ENCODE measurements at places on chromosomes 3 and 15.

DNA sequence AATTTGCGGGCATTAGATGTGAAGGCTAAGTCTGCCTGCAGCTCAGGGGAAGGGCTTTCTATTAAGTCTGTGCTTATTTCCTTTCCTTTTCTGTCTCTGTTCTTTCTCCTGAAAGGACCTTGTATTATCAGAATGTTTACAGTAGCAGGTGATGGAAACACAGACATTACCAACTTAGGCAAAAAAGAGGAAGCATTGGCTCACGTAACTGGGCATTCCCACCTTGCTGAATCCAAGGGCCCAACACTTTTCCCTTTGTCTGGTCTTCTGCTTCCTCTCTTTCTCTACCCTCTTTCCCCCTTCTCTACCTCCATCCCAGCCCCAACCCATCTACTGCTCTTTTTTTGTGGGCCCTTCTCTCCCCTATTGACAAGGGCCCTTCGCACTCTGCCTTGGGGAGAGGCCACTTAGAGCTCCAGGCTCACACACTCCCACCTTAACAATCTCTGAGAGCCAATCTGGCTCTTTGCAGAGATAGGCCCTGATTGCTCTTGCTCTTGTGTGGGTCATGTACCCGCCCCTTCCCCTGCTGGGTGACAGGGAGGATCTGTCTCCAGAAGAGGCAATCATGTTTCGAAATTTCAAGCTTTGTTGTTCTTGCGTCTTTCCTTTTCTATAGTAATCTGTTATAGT is 35.0 kb downstream of the ACAA1 start:
- no peak for DNase-seq

DNA sequence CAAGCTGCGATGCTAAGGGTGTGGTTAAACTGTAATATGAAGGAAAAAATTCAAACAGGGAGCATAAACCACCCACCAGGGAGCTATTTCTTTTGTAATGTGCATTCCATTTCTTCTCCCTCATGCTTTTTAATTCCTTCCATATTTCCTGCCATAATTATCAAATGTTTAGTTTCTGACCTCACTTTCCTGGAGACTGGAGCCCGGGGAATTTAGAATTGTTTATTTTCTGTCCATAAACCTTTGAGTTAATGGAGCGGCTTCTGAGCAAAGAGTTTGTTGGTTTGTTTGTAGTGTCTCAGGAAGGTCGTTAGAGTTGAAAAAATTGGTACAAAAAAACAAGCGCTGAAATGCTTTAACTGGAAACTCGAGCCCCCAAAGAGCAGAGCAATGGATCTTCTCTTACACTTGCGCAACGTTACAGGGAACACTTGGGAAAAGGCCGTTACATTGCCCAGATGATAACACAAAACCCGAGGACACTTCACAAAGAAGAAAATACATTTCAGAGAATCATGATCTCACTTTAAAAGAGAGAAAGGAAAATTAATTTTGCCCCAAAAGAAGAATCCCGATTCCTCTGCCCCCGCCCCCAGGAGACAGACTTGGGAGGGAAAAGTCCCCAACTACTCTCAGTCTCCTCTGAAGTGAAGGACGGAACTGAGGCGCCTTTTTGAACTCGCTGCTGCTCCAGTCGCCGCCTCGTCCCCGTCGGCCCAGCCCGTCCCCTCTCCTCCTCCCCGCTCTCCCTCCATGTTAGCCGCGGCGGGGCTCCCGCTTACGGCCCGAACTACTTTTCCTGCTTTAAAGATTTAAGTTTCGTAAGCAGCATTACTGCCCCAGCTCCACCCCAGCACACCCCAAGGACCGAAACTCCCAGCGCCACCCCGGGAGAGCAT is 842 bp downstream of the FSTL1 start:
- DNase-seq, result peak; percentile 67

GRCh38 chr3:154244644-154245043 is 79.6 kb downstream of the DHX36 start:
- peak; percentile 17 for DNase-seq

DNA sequence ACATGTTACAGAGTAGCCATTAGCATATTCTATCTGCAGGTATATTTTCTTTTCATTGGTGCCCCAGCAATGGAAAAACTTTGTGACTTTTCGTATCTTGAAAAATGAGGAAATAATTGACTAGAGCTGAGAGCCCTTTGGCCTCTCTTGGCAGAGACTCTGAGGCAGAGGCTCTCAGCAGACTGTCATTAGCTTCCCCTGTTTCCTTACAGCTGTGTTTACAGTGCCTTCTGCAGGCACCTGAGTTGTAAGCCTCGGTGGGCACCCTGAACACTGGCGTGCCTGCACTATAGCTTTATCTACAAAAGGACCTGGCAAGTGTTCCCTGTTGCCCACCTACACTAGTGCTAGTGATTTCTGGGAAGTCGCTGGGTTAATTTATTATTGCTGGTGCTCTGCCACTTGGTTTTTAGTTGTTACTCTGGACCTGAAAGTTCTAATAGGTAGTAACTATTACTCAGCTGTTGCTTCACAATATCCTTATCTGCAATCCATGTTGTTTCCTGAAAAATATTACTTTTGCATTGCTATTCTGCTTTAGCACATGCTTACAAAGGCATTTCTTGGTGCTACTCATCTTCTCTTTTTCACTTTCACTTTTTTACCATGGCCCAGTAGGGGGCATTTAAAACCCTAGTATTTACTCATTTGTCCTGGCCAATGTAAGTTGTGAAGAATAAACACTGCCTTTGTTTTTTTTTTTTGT is 7.8 kb upstream of the GPR171 start:
- DNase-seq, result no peak

GRCh38 chr15:78808550-78808949 is 2.7 kb downstream of the ADAMTS7 start:
- DNase-seq, result peak; percentile 45

DNA sequence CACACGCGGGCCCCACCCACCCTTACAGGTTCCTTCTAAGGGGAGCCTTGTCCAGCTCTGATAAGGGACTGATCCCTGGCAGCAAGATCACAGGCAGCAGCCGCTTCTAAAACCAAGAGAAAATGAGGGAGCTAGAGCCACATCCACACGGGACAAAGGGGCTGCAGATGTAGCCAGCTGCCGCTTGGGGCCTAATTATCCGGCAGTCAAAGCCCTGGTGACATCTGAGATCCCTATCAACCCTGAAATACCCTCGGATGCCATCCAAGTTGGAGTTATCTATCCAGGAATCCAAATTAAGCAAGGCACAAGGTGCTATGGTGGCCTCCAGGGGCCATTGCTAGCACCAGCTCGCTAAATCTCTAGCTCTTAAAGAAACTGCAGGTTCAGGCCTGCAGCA is 248.3 kb downstream of the VPS13C start:
- no peak for DNase-seq

DNA sequence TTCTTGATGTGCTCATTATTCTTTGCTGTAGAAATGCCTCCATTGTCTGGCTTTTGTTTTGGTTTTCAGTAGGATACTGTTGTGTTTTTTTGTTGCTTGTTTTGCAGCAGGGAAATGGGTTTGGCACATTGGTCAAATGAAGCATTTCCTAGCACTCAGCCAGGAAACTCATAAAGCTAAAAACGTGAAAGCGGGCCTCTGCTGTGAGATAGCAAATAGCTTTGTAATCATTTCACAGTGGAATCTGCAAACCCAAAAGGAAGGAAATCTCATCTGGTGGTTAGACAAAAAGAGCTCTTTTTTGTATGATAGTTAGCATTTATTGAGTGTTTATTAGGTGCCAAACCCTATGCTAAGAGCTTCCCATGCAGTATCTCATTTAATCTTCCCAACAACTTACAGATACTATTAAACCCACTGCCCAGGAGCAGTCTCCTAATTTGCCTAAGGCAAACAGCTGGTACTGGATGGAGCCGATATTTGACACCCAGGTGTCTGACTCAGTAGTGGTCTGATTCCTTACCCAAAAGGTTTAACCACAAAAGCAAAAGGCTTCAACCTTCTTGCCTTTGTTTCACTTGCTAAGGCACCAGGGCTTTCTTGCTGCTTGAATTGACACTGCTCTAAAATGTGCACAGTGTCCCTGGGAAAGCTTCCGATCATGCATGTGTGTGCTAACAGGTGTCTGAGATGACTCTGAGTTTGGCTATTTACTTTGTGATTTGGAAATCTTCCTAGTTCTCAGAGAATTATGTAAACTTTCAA is 527.9 kb upstream of the MDFIC2 start:
- no peak for DNase-seq

- DNase-seq, result no peak
These were observed 26.8 kb upstream of the SEMA4B start for GRCh38 chr15:90174140-90174875.

DNA sequence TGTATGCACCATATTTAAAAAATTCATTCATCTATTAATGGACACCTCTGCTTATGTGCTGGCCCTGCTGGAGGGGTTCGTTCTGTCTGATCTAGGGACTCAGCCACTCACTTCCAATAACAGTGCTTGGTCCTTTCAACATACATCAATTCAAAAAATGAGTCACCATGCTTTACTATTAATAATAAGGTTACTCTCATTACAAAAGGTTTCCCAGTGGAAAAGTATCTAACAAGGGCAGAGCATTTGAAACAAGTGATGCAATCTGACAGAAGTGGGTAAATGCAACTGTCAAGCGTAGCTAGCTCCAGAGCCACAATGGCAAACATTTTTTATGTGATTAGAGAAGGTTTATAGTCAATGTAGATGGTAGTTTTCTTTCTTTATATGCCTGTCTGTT is 67.9 kb upstream of the TNIK start:
- no peak for DNase-seq

GRCh38 chr15:25477816-25478215 is 39.0 kb upstream of the UBE3A start:
- DNase-seq, result no peak

GRCh38 chr3:48584836-48585235 is 10.3 kb downstream of the COL7A1 start:
- DNase-seq, result no peak

GRCh38 chr3:149908424-149908957 is 62.2 kb downstream of the PFN2 start:
- no peak for DNase-seq

DNA sequence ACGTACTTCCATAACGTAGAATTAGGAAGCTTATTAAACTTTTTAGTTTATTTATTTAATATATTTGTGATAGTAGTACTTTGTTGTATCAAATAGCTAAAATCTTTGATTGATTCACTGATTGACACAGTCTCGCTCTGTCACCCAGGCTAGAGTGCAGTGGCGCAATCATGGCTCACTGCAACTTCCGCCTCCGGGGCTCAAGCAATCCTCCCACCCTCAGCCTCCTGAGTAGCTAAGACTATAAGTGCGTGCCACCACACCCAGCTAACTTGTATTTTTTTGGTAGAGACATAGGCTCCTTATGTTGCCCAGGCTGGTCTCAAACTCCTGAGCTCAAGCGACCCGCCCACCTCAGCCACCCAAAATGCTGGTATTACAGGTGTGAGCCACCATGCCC is 5.7 kb downstream of the APH1B start:
- DNase-seq, result no peak

GRCh38 chr15:54722342-54722986 is 474.3 kb downstream of the RSL24D1 start:
- no peak for DNase-seq

DNA sequence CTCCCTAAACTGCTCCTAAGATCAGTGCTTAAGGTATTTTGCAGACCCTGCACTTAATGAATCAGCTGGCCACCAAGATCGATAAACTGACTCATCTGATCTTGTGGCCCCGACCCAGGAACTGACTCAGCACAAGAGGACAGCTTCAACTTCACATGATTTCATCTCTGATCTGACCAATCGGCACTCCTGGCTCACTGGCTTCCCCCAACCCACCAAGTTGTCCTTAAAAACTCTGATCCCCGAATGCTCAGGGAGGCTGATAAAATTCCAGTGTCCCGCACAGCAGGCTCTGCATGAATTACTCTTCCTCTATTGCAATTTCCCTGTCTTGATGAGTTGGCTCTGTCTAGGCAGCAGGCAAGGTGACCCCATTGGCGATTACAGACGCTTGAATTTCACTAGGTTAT is 13.5 kb downstream of the HTR3E start:
- no peak for DNase-seq

- DNase-seq, result no peak
These were observed 35.8 kb downstream of the HERC1 start for GRCh38 chr15:63797901-63798300.

DNA sequence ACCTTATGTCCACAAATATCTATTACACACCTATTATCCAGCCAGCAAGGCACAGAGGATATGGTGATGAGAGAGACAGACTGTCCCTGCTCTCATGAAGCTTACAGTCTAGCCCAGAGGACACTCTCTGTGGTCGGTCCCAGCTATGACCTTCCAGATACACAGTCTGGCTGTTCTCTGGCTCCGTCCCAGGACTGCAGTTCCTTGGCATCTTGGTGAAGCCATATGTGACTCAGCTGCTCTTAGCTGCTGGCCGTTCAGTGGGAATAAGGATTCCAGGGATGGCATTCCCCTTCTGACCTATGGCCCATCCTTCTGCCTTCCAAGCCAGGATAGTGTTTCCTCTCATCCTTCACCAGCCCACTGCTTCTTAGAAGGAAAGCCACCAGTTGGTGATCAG is 30.8 kb downstream of the MEX3B start:
- no peak for DNase-seq

DNA sequence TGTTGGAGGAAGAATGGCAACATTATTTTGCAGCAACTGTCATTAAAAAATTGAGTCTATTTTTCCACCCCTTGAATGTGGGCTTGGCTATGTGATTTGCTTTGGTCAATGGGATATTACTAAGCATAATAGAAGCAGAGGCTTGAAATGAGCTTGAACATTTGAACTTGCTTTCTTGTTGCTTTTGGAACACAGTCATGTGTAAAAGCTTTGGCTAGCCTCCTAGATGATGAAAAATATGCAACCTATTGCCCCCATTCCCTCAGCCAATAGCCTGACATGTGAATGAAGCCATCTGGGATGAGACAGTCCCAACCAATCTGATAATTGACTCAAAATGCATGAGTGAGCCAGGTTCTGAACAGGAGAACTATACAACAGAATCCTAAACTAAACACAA is 78.4 kb downstream of the PLSCR2 start:
- DNase-seq, result peak; percentile 10

- no peak for DNase-seq
These were observed 44.0 kb downstream of the PCCB start for GRCh38 chr3:136294176-136294575.
